ENCODE measurements at places on chromosomes 16 and 17.

DNA sequence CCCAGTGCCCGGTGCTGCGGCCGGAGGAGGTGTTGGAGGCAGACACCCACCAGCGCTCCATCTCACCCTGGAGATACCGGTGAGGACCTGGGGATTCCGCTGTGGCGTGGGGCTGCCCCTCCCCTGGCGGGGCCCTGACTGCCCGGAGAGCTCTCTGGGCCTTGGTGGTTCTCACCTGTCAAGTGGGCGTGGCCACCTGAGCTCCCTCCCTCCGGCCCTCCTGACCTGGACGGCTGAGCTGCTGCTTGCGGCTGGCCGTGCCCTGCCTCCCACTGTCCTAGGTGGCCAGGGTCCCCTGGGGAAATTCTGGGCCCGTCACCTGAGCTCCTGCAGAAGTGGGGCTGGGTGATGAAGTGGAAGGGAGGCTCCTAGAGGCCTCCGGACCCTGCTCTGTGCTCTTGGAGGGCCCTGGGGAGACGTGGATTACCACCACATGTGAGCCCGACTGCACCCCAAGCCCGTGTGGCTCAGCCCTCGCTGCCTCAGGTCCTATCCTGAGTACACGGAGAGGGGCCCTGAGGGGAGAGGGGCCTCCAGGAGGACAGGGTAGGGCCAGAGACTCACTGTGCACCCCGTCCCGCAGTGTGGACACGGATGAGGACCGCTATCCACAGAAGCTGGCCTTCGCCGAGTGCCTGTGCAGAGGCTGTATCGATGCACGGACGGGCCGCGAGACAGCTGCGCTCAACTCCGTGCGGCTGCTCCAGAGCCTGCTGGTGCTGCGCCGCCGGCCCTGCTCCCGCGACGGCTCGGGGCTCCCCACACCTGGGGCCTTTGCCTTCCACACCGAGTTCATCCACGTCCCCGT, 1.1 kb downstream of the IL17C start:
- no peak for DNase-seq

- no peak for DNase-seq
Measured at GRCh38 chr17:57366177-57366557, 109.8 kb downstream of the MSI2 start.

GRCh38 chr17:65278050-65278819, 141.1 kb downstream of the RGS9 start:
- DNase-seq: no peak

DNA sequence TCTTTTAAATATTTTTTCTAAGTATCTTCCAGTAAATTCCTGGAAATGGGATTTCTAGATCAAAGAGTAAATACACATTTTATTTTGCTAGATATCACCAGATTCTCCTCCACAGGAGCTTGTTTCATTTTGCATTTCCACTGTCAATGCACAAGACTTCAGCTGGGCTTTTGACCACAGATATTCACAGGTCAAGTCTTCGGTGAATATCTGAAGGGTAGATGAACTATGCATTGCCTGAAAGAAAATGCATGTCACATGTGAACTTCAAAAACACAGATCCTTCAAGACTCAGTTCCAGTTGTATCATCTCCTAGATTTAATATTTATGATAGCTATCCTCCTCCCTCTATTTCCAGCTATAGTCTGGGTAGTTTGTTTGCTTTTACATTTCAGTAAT, 963.6 kb upstream of the GOT2 start:
- DNase-seq: no peak

- no peak for DNase-seq
Measured at GRCh38 chr17:12597895-12598294, 67.8 kb upstream of the MYOCD start.

DNA sequence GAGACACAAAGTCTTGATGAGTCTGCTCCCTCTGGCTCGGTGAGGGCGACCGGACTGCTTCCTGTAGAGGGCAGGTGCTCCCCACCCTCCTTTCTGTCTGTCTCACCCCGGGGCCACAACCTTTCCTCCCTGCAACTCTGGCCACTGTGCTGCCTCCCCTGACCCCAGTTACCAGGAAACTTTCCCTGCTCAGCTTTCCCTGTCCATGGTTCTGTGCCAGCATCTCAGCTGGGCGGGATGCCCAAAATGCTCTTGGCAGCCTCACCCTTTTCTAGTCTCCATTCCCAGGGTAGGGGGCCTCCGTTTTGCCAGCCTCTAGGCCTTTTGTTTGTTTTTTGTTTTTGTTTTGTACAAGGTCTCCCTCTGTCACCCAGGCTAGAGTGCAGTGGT, 1.4 kb downstream of the PLD2 start:
- no peak for DNase-seq

DNA sequence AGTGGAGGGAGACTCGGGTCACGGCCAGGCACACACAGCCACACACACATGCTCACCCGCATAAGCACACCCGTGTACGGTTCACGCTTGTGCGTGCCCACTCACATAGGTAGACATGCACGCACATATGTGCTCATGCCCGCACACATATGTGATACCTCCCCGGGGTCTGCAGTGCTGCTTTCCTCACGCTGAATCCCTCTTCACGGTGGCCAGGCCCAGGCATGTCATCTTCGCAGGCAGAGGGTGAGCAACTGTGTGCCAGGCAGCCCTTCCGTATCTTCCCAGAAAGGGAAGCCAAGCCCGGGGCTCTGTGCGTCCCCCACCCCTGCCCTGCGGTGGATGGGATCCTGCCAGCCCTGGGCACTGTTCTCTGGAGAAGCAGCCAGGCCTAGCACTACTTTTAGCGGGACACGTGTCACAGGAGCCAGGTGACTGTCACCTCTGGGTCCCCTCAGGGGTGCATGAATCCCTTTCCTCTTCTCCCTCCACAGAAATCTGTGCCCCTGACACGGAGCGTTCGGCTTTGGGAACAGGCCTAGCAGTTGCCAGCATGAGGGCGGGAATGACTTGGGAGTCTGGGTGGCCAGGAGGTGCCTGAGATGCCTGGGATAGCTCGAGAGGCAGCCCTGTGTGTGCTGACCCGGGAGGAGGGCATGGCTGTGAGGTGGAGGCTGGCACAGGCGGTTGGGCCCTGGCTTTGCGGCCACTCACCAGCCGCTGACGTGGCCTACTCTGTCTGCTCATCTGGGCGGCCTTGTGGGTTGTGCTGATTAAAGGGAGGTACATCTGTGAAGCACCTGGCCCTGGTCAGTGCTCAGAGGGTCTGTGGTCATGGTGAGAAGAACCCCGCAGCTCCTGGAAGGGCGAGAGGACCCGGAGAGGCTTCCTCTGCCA, 47.5 kb downstream of the BAIAP2 start:
- no peak for DNase-seq

DNA sequence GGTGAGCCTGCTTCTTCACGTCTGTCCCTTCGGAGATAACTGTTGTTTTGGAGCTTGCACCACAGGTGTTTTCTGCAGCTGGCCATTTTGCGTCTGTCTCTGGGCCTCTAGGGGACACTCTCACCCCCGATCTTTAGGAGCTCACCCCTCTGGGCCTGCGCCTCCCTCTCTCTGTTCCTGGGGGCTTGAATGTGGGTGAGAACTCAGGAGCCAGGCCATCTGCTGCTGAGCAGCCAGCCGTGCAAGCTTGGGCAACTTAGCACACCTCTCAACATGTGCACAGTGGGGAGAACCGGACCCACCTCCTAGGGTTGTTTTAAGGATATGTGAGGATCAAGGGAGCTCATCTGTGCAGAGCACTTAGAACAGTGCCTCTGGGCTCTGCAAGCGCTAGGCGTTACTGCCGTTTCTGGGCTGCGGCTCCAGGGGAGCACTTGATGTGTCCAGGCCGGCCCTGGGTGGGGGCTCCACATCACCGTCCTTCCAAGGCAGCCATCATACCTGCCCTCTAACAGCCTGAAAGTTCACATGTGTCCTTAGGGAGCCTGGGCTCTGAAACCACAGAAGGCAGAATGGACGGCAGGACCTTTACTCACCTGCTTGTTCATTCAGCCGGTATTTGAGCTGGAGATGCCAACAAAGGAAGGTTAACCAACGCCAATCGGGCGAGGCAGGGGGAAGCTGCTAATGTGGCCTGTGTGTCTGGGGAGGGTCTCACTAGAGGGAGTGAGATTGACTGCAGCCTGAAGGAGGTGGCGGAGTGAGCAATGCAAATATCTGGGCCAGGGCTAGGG, 66.3 kb downstream of the MRC2 start:
- DNase-seq: no peak

Measured in effector memory CD8-positive, alpha-beta T cell (primary cell).